ENCODE measurements at places on chromosomes 1 and 21.

GRCh38 chr1:63122079-63122478 lies 200.3 kb upstream of the FOXD3 start:
- no peak for DNase-seq

DNA sequence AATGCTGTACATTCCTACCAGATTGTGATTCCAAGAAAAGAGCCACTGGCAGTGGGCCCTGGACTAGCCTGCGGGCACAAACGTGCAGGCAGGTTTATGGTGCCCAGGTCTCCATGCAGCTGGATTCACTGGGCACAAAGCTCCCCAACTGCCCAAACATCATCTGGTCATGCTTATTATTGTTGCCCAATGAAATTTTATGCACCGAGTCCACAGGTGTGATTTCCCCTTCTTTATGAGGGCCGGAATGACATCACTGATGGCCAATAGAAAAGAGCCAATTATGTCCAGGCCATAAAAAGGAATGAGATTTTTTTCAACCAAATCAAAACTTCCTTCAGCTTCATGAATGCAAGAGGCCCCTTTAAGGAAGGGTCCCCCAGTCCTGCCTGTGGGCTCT lies 66.2 kb downstream of the ERI3 start:
- DNase-seq: no peak

DNA sequence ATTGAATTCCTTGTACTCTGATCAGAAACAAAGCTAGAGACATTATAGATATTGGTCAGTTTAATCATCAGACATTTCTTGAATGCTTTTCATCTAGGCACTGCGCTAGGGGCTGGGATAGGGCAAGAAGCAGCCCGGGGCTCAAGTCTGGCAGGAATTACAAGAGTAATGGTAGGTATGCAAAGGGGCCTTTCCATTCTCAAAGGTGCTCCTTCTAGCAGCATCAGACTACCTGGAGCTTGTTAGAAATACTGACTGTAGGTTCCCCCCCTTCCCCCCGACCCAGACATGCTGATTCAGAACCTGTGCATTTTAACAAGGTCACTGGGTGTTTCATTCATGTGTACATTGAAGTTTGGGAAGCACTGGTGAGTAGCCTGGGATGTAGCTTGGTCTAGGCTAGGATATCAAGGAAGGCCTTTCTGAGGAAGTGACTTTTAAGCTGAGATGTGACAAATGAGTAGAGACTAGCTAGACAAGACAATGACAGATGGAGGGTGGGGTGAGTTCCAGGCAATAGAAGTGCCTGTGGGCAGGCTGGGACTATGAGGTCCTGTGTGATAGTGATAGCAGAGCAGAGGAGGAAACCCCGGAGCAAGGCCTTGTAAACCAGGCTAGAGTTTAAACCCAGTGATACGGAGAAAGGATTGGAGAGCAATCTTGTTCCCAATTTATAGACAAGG lies 26.3 kb downstream of the NFASC start:
- DNase-seq: no peak

- DNase-seq: peak; percentile 69
Observed at GRCh38 chr1:53485478-53486394, 26.5 kb downstream of the DMRTB1 start.

DNA sequence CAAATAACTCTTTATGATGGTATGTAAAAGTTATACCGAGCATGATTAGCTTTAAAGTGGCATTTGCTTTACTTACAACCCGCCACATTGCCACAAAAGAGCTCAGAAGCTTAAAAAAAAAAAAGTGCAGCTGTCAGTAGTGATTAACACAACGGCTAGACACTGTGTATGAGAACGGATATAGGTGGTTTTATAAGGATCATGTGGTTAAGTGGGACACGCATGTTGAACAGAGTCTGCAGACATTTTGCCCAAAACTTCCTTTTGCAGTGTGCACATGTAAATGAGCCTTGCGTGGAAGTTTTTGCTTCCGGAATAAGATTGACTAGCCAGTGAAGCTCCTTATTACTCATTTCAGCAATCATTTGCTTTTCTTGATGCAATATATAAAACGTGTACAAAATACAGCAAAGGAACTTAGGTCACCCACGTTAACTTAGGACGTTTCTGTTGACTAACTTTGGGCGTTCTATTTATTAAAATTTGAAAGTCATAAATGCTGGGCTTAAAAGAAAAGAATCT lies 58.7 kb upstream of the RGS1 start:
- no peak for DNase-seq

All from kidney capillary endothelial cell (primary cell).